Stimulated activated naive CD4-positive, alpha-beta T cell (primary cell): ENCODE measurements at places on chromosomes 4 and X.

GRCh38 chr4:10084651-10085358 is 31.8 kb downstream of the WDR1 start:
- no peak for DNase-seq

GRCh38 chr4:144750348-144750747 is 104.4 kb downstream of the HHIP start:
- no peak for DNase-seq

DNA sequence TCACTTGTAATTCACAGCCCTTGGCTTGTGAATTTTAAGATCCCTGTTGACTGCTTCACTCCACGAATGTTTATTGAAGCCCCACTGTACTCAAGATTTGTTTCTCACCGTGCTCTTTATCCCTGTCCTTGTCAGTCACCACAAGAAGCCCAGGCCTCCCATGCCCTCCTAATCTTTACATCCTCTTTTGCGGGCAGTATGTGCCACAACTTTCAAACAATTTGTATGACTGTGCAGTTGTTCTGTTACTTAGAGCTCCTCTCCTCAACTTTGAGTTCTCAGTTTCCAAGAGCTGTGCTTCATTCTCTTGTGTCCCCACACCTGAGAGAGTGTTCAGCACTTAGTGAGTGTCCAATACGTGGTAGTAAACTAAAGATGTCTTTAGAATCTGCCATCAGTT is 467.7 kb downstream of the NKX6-1 start:
- DNase-seq, result no peak

GRCh38 chr4:94127707-94128328 is 79.8 kb upstream of the SMARCAD1 start:
- no peak for DNase-seq
